IMR-90 (cell line): ENCODE measurements at places on chromosomes 11 and 22. TPM values are rescaled to one million over a fixed set of nuclear protein-coding genes. Genes with fewer than 3 reads are reported as not detected.
A peak's percentile ranks its signal among the peaks of the same experiment; 100 is the strongest.

GRCh38 chr11:106137061-106137460 lies 59.6 kb downstream of the AASDHPPT start:
- DNase-seq: no peak

DNA sequence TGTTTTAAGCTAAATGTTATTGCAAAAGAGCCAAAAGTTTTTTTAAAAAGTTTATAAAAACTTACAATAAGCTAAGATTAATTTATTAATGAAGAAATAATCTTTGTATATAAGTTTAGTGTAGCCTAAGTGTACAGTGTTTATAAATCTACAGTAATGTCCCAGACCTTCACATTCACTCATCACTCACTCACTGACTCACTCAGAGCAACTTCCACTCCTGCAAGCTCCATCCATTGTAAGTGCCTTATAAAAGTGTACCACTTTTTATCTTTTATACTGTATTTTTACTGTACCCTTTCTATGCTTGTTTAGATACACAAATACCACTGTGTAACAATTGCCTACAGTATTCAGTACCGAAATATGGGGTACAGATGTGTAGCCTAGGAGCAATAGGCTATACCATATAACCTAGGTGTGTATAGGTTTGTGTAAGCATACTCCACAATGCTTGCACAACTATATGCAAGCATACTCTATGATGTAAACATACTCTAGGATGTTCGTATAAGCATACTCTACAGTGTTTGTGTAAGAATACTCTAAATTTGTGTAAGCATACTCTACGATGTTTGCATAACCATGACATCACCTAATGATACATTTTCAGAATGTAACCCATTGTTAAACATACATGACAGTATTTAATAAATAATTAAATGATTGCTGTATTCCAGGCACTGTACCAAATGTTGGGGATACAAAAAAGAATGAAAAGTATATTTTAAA lies 953.0 kb downstream of the KCNA4 start:
- DNase-seq: peak; percentile 82

GRCh38 chr22:45771711-45772110 lies 100.1 kb downstream of the ATXN10 start:
- no peak for DNase-seq

DNA sequence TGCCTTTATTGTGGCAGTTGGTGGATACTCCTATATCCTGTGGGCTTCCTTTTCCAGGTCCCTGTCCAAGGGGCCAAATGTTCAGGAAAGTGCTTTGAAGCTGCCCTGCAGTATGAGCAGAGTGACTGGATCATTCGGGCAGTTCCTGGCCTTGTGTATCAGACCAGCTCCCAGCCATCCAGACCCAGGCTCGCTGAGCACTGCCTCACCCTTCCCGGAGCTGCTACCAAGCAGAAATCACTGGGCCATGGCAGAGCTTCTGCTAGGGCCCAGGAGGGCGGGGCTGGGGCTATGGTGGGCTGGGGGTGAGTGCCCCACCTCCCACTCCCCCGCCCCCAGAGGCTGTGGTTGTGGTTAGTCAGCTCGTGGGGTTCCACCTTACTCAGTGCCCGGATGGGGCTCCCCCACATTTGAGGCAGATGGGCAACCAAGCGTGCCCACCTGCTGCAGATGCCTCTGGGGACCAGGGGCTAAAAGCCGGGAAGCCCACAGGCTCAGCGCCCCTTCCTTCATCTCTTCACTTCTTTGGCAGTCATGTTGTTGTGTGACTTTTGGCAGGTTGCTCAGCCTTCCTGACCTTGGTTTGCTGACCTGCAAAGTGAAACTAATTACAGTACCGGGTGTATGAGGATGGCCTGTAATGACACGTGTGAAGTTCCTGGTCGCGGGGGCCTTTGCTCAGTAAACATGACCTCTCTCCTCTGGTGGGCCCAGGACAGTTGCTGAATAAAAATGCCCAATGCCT lies 2.1 kb upstream of the LRRC32 start:
- DNase-seq: no peak

DNA sequence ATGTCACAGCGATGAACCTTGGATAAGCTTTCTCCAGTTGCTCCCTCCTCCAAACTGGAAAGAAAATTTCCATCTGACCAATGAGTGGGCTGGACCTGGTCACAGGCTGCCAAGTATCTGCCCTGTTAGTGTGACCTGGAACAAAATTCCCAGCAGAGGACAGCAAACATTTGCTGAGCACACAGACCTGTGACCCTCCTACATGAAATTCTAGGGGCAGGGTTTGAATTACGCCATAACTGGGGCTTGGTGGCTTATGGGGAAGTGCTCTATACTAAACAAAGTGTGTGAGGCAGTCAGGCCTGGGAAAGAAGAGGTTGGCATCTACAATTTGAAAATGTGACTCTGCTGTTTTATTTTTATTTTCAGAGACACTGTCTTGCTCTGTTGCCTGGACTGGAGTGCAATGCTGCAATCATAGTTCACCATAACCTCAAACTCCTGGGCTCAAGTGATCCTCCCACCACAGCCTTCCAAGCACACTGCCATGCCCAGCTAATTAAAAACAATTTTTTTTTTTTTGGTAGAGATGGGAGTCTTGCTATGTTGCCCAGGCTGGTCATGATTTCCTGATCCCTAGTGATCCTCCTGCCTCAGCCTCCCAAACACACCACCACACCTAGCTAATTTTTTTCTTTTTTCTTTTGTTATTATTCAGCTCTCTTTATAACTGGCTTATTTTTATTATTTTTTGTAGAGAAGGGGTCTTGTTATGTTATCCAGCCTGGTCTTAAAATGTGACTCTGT lies 13.6 kb upstream of the XBP1 start:
- DNase-seq: no peak

DNA sequence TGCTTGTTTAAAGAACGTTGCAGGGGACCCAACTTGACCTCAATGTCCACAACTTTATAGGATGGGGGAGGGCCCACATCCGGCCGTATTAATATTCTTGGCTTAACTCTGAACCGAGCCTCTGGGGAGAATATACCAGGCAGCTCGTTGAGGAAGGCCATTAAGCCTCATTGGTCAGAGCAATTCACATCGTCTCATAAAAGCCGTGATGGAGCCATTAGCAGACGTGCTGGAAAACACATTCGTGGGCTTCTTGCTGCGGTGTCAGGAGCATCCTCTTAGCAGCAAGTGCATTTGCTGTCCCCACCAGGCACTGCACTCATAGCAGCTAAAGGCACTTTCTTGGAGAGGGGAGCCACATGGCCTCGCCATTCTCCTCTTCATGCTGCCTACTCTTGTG lies 14.9 kb downstream of the DSCAML1 start:
- no peak for DNase-seq

DNA sequence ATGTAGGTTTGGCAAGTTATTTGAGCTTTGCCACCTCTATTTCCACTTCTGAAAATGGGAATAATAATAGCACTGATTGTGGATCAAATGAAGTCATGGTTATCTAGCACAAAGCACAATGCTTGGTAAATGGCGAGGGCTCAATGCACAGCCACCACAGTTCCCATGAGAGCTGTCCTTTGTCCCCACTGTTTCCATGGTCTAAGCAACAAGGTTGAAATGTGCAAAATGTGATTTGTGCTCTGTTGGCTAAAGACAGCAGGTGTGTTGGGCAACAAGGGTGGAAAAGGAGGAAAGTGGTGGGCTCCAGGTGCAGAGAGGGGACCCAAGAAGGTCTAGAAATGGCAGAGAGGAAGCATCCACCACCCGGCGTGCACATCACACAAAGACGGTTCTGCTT lies 200.5 kb downstream of the TRIM29 start:
- DNase-seq: no peak

DNA sequence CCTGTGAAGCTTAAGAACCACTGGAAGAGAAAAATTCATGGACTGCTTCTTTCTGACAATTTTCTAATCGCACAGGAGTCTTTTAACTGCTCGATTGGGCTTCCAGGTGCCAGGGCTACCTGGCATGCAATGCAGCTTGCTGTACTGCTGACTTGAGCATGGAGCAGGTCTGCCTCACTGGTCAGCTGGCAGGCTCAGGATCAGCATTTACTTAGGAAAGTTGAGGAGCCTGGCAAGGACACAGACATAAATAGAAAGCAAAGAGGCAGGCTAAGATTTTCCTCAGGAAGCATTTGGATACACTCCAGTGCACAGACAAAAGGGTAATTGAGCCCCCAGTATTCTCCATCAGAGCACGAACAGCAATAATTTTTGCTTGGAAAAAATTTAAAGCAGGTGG lies 163.5 kb downstream of the CSNK2A3 start:
- no peak for DNase-seq

DNA sequence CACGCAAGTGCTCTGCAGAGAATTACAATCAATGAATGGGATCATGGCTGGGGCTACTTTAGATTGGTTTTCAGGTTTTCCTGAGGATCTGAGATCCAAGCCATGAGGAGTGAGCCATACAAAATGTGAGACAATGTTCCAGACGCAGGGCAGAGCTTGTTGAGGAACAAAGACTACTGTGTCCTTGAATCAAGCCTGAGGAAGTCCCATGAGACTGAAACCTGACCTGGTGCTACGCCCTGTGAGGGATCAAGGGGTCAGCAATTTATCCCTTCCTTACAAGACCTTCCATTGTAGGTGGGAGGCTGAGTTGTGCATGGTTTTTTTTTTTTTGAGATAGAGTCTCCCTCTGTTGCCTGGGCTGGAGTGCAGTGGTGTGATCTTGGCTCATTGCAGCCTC lies 2.1 kb downstream of the INCENP start:
- no peak for DNase-seq

GRCh38 chr11:12674571-12674935 lies 332 bp downstream of the TEAD1 start:
- no peak for DNase-seq

DNA sequence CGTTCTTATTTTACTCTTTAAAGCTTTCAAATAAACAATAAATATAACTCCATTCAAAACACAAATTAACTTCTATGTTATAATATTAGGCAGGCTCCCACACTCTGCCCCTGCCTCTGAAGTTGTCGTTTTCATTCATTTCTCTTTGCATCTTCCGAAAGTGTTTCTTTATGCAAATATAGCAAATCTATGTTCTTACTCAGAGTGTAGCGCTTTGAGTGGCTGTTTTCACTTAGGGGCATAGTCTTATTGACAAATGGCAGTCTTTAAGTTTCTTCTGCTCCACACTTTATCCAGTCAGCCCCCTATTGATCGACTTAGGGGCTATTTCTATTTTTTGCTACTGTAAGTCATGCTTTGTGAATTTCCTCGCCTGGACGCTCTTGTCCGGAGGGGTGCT lies 45.3 kb upstream of the RTL6 start:
- no peak for DNase-seq

DNA sequence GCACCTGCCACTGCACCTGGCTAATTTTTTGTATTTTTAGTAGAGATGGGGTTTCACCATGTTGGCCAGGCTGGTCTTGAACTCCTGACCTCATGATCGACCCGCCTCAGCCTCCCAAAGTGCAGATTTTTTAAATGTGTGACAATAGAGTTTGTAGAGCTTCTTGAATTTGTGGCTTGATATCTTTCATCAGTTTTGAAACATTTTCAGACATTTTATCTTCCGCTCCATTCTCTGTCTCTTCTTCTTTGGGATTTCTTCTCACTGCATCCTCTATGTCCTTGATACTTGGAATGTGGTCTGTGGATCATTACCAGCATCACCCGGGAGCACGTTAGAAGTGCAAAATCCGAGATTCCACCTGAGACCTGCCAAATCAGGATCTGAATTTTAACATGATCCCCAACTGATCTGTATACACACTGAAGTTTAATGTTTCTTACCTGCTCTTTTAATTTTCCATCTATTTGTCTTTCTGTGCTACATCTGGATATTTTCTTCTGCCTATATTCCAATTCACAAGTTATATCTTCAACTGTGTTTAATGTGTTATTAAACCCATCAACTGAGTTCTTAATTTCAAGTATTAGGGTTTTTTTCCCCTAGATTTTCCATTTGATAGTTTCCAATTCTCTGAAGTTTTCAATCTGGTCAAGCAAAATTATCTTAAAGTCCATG lies 126.4 kb downstream of the CEP164 start:
- no peak for DNase-seq

GRCh38 chr11:113549611-113550578 lies 74.7 kb upstream of the DRD2 start:
- DNase-seq: no peak

- DNase-seq: peak; percentile 78
Observed at GRCh38 chr11:33987975-33988580, 63.5 kb upstream of the CAPRIN1 start.

GRCh38 chr11:130206141-130206540 lies 46.6 kb downstream of the ST14 start:
- DNase-seq: no peak

- no peak for DNase-seq
Observed at GRCh38 chr22:24871611-24872205, 65.7 kb downstream of the SGSM1 start.

DNA sequence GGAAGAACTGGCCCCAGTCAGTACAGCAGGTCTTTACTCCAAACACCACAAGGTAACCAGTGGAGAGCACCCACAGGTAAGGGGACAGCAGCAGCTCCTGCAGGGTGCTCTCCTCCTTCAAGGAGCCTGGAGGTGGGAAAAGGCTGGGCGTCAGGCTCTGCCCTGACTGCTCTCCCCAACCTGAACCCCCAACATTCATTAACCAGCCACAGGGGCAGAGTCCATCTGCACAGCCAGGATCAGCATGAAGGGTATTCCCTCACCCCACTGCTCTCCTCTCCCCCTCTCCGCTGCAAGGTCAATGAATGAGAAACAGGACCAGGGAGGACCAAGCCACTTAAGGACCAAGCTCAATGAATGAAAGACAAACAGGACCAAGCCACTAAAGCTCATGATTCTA lies 3.7 kb downstream of the SLC37A4 start:
- no peak for DNase-seq

DNA sequence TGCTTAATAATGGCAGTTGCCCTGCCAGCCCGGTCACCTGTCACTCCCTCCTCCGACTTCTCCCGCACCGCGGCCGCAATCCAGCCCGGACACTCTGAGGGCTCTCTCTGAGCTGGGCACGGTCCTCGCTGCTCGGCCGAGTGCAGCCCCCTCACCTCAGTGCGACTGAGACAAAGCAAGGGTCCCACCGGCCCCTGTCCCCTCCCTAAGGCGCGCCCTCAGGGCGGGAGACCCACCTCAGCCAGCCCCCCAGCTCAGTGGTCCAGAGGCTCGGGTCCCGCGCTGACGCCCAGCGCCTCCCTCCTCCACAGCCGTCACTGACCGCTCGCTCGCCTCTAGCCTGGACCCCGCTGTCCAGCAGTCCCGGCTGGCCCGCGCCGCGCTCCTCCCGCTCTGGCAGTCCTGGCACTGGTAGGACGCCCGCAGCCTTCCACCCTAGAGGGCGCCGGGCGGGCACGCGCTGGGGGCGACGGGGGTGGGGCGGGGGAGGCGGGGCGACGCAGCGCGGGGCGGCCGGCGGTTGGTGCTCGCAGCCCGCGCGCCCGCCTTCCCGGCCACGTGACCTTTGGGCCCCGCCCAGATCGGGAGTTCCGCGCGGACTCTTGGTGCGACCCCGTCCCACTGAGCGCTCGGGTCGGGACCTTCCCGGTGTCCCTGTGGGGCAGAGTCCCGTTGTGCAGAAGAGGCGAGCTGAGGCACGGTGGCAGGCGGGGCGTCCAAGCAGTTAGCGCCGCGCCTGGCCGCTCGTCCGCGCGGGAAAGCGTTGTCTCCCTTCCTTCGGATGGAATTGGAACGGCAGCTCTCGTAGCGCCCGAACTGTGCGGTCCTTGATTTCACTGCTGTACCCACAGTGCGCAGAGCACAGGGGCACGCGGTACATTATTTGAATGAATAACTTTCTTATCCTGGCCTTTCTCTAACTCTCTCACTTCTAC lies 7.8 kb upstream of the L3MBTL2 start:
- peak; percentile 35 for DNase-seq

GRCh38 chr11:108647701-108648527 lies 17.0 kb upstream of the DDX10 start:
- DNase-seq: peak; percentile 81

The SERPIND1 gene
- not detected in 2 replicates for total RNA-seq

The C11orf97 gene
- not detected in 2 replicates for total RNA-seq

The MICAL2 gene
- 285 and 336 TPM in 2 replicates for total RNA-seq

The TRPC6 gene
- total RNA-seq: 2.3 and 3.1 TPM in 2 replicates

The OR8A1 gene
- total RNA-seq: not detected in 2 replicates
